ENCODE measurements at places on chromosomes 3 and 15. TPM values are rescaled to one million over a fixed set of nuclear protein-coding genes. Genes with fewer than 3 reads are reported as not detected.

HTR3E gene
- total RNA-seq: not detected

NPAP1 gene
- not detected for total RNA-seq

RASGRP1 gene
- 0.58 TPM for total RNA-seq

SLC7A14 gene
- not detected for total RNA-seq

HPS3 gene
- 33.7 TPM for total RNA-seq

FRMD4B gene
- total RNA-seq: 1.1 TPM

CCDC32 gene
- 15.5 TPM for total RNA-seq

KAT2B gene
- 7.3 TPM for total RNA-seq

ATP13A5 gene
- total RNA-seq: not detected

DUOXA2 gene
- total RNA-seq: not detected

Measured in A549 treated with GW870086 at 1 μM for 4 hours (cell line).